ENCODE measurements at places on chromosomes 16 and 17.

- no peak for DNase-seq
These were observed 5.4 kb downstream of the DYNC1LI2 start for GRCh38 chr16:66746048-66746447.

DNA sequence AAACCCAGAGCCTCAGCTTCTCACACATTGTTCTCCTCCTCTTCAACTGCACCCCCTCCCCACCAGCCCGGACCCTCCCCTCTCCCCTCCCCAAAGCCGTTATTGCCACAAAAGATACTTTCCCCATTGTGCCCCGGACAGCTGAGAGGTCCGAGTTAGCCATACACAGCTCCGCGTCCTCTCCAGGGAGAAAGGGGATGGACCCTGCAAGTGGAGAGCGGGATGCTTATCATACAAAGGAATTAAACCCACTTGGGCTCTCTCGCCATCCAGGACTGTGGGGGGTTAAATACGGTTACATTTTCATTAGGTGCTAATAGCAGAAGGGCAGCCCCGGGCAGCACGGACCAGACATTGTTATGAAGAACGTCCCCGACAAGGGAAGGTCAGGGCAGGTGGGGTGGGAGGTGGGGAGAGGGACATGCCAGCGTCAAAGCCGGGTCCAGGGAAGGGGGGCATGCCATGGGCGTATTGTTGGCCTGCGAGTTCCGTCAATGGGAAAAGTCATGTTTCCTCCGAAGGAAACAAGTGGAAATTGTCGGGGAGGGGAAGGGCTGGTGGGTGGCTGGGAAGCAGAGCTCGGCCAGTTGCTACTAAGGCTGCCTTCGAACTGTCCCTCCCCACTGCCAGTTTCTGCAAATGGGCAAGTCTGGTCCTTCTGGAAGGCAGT, 99.1 kb downstream of the SOX9 start:
- no peak for DNase-seq

- peak; percentile 36 for DNase-seq
These were observed 4.6 kb downstream of the RAI1 start for GRCh38 chr17:17685775-17686291.

- no peak for DNase-seq
These were observed 168.2 kb upstream of the TNRC6C start for GRCh38 chr17:77790143-77790829.

DNA sequence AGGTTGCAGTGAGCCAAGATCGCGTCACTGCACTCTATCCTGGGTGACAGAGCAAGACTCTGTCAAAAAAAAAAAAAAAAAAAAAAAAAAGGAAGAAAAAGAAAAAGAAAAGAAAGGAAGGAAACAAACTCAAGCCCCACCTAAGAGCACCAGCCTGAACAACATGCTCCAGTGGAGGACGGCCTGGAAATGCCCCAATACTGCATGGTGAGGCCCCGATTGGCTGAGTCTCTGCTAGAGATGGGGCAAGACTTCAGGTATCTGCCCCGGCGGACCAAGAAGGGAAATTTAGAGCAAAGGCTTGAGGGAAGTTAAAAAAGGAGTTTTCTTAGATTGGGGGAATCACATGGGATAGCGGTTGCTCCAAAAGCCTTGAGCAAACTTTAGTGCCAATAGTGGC, 10.4 kb upstream of the ZNF652 start:
- DNase-seq: no peak

GRCh38 chr17:8185582-8186445, 4.2 kb downstream of the BORCS6 start:
- DNase-seq: peak; percentile 94

DNA sequence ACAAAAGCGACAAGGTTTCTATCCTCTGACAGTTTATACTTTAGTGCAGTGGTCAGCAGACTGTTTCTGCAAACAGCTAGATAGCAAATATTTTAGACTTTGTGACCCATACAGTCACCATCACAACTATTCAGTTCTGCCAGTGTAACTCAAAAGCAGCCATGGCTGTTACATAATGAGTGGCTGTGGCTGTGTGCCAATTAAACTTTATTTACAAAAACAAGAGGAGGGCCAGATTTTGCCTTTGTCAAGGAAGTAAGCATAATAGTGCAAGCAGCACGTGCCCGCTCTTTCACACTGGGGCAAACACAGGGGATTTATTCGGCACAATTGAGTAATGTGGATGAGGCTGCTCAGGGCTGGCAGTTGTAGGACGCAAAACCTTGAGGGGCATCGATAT, 551.5 kb downstream of the MAF start:
- no peak for DNase-seq

- DNase-seq: no peak
These were observed 605.2 kb downstream of the KCNJ2 start for GRCh38 chr17:70774339-70775117.

DNA sequence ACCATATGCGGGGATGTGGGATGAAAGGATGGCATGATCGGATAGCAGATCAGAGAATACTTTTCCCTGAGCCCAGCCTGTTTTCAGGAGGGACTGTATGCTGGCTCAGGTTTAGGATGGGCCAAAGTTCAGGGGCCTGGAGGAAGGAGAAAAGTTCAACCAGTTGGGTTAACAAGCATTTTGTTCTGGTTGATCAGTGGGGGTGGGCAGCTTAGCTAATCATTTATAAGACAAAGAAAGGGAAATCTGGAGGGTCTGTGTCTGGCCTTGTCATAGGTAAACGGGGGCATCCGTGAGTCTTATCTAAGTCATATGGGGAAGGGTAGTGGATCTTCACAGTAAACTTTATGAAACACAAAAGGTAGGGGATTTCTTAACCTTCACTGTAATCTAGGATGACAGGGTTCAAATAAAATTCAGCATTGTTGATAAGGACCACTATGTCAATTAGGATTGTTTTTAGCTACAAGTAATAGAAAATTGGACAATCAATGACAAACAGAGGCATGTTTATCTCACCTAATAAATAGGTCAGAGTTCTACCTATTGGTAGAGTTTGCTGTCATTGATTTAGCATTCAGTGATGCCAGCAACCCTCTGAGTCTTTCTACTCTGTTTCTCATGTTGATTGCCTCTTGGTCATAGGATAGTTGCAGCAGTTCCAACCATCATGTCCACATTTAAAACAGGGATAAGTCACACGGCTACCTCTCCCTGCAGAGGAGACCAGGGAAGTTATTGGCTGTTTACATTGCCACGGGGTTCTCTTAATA, 11.4 kb downstream of the PCTP start:
- no peak for DNase-seq

GRCh38 chr17:47877368-47878034, 18.5 kb upstream of the SP2 start:
- no peak for DNase-seq

GRCh38 chr16:10188236-10188635, 6.0 kb upstream of the GRIN2A start:
- no peak for DNase-seq

DNA sequence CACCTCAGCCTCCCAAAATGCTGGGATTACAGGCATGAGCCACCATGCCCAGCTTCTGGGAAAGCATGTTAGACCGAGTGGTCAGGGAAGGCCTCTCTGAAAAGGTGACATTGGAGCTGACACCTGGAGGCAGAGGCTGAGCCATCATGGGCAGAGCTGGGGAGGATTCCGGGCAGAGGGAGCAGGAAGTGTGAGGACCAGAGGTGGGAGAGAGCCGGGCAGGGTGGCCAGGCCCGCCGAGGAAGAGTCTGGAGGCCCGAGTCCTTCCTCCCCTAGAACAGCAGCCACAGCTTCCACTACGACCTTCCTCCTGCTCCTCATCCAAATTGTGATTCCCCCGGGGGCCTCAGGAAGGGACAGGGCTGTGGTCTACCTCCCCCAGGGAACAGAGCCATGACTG, 74.7 kb downstream of the COG7 start:
- DNase-seq: no peak

GRCh38 chr17:66643815-66644710, 190.9 kb upstream of the CACNG5 start:
- no peak for DNase-seq

- DNase-seq: no peak
These were observed 72.8 kb downstream of the WWP2 start for GRCh38 chr16:69834807-69835466.

DNA sequence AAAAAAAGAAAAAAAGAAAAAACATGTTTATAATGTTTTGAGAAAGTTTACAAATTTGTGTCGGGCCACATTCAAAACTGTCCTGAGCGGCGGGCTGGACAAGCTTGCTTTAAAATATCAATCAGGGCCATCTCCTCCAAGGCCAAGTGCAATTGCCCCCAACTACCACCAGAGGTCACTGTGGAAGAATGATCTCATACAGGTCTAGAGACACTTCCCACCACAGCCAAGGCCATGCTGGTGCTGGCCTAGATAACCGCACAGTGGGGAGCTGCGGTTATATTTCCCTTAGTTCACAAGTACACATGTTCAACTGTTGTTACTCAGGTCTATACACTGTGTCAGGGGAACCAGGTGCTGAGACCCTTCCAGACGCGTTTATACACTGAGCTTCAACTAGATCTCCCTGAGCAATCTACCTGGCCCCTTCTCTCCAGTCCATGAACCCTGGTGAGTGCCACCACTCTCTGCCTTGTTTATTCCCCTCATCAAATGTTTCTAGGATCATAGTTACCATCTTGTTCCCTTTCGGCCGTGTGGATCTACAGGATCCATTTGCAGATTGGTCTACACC, 83.8 kb upstream of the CCL2 start:
- DNase-seq: peak; percentile 63

- DNase-seq: no peak
These were observed 18.5 kb downstream of the ITPRIPL2 start for GRCh38 chr16:19132255-19132654.

DNA sequence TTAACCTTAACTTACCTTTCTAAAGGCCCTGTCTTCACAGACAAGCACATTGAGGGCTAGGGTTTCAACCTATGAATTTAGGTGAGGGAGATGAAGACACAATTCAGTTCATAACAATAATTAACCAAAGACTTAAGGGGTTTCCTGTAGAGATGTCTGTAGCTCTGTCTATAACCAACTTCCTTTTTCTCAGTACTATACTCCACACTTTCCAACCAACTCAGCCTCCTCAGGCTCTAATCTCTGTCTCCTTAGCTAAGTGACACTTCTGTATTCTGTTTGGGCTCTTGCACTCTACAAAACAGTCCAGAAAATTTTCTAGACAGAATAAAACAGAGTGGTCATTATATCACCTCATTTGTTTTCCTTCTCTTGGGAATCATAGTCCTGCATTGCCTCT, 25.8 kb downstream of the CAPNS2 start:
- no peak for DNase-seq

GRCh38 chr16:75679366-75679765, 2.6 kb upstream of the CPHXL2 start:
- no peak for DNase-seq

DNA sequence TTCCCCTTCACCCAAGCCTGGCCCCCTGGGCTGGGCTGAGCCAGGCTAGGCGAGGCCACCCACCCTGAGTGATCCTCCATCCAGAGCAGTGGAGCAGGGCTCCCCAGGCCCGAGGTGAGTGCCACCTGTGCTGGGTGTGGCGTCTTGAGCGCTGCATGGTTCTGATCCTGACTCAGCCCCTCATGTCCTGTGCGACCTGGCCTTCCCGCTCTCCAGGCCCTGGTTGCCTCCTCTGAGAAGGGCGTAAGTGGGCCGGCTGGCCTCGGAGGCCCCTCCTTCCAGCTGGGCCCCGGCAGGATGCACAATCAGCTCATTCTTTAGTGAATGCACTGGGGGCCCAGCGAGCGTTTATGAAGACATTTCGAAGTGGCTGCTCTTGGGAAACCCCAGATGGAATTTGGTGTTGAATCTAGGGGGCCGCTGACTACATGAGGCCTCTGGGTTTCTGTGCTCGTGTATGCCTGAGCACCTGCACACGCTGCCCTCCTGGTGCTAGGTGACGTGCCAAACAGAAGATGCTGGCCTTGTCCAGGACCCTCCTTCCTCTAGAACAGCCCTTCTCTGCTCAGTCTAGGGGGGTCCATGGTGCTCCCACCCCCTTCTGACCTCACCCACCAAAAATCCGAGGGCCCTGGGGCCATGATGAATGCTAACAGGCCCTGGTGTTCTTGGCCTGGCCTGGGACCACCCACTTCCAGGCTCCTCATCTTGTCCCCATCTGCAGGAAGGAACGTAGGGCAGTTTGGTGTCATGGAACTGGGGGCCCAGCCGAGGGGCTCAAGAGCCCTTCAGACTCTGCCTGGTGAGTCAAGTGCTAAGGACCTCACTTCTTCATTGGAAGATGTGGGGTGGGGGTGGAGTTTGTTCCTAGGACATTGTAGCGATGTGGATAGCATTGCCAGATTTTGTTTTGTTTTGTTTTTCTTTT, 3.6 kb upstream of the TMEM92 start:
- no peak for DNase-seq

GRCh38 chr16:30805370-30806169, 18.6 kb upstream of the ZNF629 start:
- peak; percentile 96 for DNase-seq

DNA sequence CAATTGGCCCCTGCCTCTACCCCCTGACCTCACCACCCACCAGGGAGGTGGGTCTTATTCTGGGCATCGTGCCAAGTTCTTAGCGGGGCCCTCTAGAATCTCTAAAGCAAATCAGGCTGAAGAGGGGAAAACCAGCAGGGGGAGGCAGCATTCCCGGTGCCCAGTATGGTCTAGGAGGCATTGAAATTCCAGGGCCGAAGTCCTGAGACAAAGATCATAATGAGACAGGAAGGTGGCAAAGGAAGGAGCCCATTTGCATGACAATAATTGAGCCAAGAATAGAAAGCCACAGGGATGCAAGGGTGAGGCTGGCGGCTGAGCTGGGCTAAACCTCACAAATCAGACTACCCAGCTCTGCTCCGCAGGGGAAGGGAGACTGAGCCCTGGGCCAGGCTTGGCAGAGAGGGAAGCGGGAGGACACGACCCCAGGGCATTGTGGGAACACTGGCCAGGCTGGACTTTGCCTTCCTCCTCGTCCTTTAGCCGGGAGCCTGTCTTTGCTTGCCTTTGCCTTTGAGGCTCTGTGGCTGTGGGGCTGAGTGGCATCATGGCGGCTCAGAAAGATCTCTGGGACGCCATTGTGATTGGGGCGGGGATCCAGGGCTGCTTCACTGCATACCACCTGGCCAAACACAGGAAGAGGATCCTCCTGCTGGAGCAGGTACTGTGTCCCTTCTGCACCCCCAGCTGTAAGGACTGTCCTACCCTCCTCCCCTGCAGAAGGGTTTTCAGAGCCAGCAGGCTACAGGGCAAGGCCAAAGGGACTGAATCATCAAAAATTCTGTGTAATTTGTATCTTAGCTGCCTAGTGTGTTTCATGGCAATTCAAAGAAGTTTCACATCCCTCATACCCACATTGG, at the start of gene PIPOX:
Gene PIPOX, plus strand, starts transcription at position 463 of the 860 bp plus-strand sequence. Its CDS starts 85 bp downstream, at position 548.
- no peak for DNase-seq
